ENCODE measurements at places on chromosomes 2 and 18. TPM values are rescaled to one million over a fixed set of nuclear protein-coding genes. Genes with fewer than 3 reads are reported as not detected.

- DNase-seq = no peak
These were observed 1021.3 kb upstream of the GYPC start for GRCh38 chr2:125634662-125635061.

- DNase-seq = no peak
These were observed 133.7 kb upstream of the HNRNPA3 start for GRCh38 chr2:177078855-177079254.

- DNase-seq = no peak
These were observed 37.7 kb downstream of the PSD4 start for GRCh38 chr2:113211226-113212105.

DNA sequence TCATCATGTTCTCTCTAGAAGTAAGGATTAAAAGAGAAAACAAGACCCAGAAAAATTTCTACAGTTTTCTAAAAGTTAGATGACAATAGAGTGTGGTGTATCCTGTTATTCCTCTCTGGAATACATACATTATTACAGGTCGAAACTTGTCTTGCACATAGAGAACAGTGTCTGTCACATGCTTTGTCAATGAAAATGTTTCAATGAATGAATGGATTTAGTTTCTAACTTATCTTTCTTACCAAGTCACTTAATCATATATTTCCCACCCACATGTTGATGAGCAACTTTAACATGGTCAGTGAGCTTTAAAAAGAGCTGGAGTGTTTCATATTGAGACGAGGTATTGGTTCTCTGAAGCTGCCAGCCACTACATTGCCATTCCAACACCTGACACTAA lies 4.3 kb downstream of the DSG4 start:
- peak; percentile 7 for DNase-seq

TDRD15 gene
- not detected for polyA plus RNA-seq
